ENCODE measurements at places on chromosomes 12 and 14.

- DNase-seq, result no peak
Measured at GRCh38 chr14:26008290-26008689, 589.5 kb downstream of the NOVA1 start.

DNA sequence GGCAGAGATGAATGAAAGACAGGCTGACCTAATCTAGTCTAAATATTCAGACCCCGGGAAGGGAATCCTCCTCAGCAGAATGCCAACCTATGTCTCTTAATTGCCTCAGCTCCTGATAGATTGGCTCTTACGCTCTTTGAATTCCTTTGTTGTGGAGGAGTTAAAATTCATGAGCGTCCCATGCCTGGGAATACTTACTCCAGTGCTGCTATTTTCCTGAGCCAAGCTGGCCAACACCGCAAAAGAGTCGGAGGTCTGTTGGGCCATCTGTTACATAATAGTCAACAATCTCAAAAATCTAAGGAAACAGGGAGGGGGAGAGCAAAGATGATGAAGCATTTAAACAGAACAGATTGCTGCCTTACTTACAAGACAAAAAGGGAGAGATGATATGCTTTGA is 182.8 kb downstream of the ASCL1 start:
- DNase-seq, result no peak

DNA sequence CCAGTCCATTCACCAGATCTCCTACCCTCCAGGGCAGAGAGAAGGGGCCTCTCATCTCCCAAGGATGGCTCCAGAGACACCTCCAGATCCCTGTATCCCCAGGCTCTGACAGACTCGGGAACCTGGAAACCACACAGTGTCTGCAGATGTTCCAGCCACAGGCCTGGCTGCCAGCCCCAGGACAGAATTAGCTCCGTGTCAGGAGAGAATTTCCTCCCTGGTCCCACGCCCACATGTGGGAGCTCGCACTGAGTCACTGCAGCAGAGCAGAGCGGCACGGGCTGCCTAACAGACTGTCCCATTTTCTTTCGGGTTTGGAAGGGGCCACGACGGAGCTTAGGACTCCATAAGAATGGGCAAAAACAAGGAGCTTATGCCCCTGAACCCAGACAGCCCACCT is 33.6 kb downstream of the CMKLR1 start:
- peak; percentile 74 for DNase-seq

- DNase-seq, result peak; percentile 56
Measured at GRCh38 chr12:69284131-69284530, 44.8 kb downstream of the CPSF6 start.

- DNase-seq, result no peak
Measured at GRCh38 chr12:52896190-52897100, 8.4 kb downstream of the KRT8 start.

DNA sequence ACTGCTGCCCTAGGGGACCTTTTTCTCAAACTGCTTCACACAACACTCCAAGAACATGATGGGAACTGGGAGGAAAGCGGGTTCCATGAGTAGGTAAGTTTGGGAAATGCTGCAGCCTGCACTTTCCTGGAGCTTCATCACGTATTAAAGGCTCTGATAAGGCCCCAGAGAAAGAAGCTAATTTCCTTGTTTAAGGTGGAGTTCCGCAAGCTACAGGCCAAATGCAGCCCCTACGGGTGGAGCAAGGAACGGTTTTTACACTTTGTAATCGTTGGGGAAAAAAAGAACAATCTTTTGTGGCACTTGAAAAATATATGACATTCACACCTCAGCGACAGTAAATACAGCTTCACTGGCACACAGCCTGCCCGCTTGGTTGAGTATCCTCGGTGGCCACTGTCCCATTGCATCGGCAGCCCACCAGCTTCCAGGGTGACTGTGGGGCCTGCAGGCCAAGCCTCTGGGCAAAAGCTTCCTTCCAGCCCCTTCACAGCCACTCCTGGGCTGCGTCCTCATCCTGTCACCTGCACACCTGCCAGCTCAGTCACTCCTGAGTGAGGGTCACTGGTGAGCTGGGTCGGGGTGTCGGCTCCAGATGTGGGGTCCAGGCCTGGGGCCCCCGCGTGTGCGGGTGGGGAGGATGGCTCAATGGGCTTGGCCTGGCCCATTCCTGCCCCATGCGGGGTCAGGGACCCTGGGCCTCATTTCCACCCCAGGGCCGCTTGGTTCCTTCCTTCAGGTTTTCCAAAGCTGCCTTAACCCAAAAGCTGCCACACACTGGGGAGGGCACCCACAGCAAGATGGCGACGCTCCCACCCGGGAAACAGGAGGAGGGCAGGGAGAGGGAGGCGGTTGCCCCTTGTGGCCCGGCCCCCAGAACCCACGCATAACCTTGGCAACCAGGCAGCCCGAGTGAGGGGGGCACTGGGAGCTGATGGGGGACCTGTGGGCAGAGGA is 2.4 kb downstream of the AMN start:
- DNase-seq, result no peak

DNA sequence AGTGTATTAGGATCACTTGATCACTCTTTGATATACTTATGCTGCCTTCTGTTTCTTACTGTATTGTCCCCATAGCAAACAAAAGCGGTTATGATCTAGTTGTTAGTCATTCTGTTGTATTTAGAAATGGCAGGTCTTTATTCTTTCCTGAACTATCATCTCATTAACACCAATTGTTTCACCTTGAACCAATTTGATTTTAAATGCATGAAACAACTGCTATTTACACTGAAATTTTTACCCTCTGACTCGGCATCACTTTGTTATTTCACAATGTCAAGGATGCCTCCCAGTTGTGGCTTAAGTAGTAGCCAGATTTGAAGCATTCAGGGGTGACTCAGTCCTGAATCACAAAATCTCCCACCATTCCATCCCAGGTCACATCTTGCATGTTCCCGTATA is 303.5 kb downstream of the EGLN3 start:
- no peak for DNase-seq

DNA sequence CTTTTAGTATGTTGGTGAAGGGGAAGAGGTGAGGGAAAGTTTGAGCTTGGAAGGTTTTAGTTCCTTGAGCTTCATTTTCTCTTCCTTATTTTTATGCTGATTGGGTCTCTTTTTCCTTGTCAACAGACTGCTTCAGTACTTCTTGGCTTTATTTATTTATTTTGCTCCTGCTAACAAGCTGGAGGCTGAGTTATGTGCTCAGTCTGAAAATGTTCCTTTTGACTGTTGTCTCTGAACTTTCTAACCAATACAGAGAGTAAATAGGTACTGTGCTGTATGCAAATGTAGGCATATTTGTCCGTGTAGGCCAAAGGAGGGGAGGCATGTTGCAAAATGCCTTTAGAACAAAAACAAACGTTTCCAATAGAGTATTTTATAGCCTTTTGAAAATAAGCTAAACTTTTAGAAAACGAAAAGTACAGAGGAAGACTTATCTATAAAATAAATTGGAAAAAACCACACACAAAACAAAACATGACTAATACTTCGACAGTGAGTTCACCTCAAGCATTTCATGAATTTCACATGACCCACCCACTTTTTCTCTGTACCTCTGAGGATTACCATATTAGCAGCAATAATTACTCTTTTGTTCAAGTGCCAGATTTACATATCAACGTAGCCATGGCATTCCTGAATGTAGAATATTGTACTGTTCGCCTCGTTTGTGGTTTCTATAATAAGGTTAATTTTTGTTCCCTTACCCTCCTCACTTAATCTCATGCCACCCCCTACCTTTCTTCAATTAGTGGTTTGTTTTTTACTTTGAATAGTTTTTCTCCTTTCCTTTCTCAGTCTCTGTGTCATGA is 4.7 kb upstream of the CREBL2 start:
- no peak for DNase-seq

DNA sequence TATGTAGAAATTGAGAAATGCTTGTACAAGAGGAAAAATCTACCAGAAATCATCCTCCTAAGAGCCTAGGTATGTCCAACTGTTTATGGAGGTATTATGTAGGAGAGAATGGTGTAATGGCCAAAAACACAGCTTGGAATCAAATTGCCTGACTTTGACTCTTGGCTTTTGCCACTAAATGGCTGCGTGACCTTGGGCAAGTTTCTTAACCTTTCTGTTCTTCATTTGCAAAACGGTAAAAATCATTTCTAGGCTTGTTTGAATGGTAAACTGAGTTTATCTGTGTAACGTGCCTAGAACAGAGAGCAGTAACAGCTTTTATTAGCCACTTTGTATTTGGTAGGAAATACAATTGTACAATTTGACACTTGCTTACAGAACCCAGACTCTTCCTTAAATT is 4.9 kb upstream of the GRIP1 start:
- DNase-seq, result no peak

GRCh38 chr12:2835691-2836403 is 1.0 kb upstream of the NRIP2 start:
- no peak for DNase-seq

- no peak for DNase-seq
Measured at GRCh38 chr12:122387887-122388286, 34.6 kb downstream of the CLIP1 start.

DNA sequence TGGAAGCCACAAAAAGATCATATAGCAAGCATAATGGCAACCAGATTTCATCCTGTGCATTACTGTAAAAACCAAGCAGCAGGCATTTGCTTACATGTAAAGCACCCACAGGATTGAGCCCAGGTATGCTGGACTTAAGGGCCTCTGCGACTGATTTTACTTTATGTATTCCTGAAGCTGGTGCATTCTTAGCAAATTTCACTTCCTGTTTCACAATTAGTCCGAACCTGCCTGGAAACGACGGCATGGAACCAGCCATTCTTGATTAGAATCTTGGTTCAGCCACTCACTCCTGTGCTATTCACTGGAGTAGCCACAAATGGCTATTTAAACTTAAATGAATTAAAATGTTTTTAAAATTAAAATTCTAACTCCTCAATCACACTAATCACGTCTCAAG is 239.2 kb downstream of the NUAK1 start:
- no peak for DNase-seq

- DNase-seq, result no peak
Measured at GRCh38 chr12:11497995-11498394, 102.6 kb upstream of the PRB2 start.

GRCh38 chr12:4663971-4664505 is 15.1 kb downstream of the NDUFA9 start:
- no peak for DNase-seq

GRCh38 chr14:76101391-76102379 is 50.0 kb upstream of the GPATCH2L start:
- no peak for DNase-seq

DNA sequence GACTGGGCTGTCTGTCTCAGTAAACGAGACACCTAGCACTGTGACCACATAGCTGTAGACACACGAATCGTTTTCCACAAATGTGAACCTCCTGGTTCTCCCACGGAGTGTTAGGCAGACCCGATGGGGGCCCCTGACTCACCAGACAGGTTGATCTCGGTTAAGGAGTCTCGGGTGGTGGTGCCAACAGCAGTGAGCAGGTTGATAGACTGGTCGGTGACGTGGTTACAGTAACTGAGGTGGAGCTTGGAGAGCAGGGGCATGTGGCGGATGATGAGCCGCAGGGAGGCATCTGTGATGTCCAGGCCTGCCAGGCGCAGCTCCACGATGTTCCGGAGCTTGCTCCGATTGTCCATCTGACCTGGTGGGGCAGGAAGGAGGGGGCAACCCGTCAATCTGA is 39.8 kb downstream of the RNF34 start:
- no peak for DNase-seq

GRCh38 chr12:69610126-69610525 is 581 bp downstream of the LRRC10 start:
- DNase-seq, result no peak

DNA sequence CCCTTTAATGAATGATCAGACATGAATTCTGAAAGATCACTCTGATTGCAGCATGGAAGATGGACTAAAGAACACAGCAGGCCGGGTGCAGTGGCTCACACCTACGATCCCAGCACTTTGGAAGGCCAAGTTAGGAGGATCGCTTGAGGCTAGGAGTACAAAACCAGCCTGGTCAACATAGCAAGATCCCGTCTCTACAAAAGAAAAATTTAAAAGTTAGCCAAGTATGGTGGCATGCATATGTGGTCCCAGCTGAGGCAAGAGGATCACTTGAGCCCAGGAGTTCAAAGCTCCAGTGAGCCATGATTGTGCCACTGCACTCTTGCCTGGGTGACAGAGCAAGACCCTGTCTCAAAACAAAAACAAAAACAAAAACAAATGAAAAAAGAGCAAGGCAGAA is 35.1 kb downstream of the SENP1 start:
- no peak for DNase-seq

DNA sequence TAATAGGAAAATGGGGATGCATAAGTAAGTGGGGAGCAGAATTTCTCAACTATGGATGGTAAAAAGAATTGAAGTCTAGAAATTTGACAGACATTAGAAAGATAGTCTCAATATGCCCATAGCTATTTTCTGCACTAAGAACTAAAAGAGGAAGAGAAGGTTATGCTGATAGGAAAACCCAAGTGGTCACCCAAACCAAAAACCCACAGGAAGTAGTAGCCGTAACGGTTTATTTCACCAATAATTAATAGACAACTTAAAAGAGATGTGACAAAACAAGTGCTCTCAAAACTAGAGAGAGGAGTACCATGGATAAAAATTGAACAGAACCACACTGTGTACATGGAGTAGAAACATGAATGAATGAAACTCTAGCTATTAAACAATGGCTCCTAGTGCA is 295.4 kb downstream of the FSCB start:
- no peak for DNase-seq

GRCh38 chr12:96514328-96514727 is 25.0 kb downstream of the CFAP54 start:
- no peak for DNase-seq

DNA sequence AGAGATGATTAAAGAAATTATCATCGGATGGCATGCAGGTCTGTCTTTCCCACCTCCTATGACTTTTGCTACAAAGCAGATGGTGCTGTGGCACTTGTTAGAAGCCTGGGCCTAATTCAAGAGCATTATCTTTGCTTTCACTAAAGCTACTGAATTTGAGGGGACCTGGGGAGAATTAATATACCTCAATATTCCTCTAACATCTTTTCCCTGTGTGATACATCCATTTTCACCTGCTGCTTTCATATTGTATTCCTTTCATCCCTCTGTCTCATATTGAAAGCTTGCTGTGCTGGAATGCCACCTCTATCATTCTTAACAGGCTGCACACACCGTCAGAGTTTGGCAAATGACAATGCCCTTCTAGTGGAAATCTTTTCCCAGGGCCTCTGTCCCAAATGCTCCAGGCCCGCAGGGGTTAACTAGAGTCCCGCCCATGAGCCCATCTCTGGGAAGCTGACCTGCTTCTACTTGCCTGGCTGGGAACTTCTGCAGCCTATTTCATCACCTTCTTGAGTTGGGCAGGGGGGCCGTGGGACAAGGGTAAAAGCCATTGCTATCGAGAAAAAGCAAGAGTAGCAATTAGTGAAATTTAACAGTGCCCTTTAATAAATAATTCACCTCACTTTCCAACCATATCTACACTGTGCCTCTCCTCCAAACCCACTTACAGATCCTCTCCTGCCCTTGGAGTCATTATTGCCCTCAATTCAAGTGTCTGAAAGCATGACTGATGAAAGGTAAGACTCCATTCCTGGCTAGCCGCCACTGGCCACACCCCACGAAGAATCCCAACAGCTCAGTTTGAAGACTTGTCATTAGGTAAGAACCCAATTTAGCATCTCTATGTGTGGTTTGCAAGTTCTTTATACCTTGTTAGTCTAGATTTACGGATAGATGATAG is 126.7 kb upstream of the BTG1 start:
- DNase-seq, result no peak

GRCh38 chr12:124477107-124477915 is 90.1 kb downstream of the NCOR2 start:
- peak; percentile 93 for DNase-seq
